Cerebellum (tissue), 4 donors: ENCODE measurements at places on chromosomes 1 and 21.

DNA sequence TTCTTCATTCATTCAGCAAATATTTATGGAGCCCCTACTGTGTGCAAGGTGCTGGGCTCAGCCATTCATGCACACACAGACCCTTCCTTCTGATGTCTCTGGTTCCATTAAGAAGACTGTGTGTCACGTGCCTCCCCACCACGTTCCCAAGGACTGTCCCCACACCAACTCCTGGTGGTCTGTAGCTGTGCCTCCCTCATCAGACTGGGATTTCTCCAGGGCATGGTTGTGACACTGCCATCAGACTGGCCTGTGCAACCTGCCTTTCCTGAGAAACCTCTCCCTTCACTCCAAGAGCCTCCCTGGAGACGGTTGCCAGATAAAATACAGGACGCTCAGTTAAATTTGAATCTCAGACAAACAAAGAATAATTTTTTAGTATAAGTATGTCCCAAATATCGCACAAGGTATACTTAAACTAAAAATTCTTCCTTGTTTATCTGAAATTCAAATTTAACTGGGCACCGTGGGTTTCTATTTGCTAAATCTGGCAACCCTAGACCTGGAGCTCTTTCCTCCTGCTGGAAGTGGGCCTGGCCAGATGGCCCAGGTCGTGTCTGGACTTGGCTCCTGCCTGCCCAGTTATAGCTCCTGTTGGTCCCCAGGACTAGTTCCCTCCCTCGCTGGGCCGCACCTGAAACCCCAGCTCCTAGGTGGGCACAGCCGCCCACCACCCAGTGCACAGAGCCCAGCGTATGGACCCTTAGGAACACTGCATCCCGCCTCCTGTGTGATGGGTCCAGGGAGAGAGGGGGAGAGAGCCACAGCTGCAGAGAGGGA is 76.9 kb downstream of the RAP1GAP start:
- peak; percentile 88 for DNase-seq

DNA sequence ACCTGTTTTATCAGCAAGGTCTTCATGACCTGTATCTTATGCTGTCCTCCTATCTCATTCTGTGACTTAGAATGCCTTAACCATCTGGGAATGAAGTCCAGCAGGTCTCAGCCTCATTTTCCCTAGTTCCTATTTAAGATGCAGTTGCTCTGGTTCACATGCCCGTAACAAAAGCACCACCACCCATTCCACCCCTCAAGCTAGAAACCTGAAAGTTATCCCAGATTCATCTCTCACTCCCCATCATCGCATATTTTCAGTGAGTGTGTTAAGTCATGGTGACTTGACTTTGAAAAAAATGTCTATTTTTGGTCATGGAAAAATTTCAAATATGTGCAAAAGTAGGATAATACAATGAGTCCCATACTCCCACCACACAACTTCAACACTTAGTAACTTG is 11.7 kb downstream of the HMGN2 start:
- DNase-seq: no peak

DNA sequence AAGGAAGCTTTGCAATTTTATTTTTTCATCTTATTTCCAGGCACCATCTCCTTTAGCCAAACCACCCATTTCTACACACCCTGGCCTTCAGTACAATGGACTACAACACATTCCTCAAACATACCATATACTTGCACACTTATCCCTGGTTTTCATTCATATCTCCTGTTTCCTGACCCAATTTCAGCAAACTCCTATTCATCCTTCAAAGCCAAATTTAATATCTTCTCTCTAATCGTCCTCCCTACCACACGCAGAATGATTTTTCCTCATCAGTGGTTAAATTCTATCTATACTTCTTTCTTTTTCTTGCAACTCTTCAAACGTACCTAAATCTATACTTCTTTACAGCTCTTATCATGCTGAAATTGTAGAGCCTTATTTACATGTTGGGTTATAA is 2.9 kb downstream of the DENND2C start:
- no peak for DNase-seq

GRCh38 chr1:24996983-24997893 is 67.2 kb upstream of the RUNX3 start:
- DNase-seq: no peak

GRCh38 chr1:4636644-4637380 is 17.6 kb upstream of the AJAP1 start:
- no peak for DNase-seq

- no peak for DNase-seq
Observed at GRCh38 chr21:19011451-19011850, 607.9 kb upstream of the TMPRSS15 start.

DNA sequence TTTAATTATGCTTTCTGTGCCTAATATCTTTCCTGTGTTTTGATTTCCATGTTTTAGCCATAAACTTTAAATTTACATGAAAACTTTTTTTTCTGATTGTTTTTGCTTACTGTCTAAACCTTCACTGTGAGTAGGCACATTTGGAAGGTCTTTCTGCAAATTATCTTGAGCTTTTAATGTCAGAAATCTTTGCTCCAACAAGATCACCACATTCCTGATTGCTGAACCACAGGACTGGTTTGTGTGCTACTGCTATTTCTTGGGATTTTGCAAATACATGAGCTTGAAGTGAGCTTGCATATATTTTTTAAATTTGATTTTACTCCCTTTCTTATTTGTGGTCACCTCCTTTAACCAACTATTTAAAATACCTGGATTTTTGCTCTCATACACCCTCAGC is 61.3 kb downstream of the PTBP2 start:
- DNase-seq: no peak

DNA sequence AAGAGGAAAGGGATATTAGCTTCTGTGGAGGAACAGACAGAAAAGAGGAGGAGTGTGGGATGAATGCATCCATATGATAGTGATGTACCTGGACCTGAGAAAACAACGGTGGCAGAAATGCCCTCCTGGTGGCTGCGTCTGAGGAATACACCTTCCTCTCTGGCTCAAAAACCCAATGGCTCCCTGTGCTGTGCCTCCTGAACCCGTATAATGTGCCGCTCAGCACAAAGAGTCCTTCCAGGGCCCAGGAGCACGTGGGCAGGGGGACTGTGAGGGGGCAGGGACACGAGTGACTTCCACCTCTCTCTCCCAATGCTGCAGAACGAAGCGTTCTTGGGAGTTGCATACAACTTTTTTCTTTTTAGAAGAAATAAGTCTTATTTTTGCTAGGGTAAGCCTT is 31.2 kb downstream of the IRF2BP2 start:
- no peak for DNase-seq

GRCh38 chr1:170664828-170665612 is 1.1 kb downstream of the PRRX1 start:
- no peak for DNase-seq

DNA sequence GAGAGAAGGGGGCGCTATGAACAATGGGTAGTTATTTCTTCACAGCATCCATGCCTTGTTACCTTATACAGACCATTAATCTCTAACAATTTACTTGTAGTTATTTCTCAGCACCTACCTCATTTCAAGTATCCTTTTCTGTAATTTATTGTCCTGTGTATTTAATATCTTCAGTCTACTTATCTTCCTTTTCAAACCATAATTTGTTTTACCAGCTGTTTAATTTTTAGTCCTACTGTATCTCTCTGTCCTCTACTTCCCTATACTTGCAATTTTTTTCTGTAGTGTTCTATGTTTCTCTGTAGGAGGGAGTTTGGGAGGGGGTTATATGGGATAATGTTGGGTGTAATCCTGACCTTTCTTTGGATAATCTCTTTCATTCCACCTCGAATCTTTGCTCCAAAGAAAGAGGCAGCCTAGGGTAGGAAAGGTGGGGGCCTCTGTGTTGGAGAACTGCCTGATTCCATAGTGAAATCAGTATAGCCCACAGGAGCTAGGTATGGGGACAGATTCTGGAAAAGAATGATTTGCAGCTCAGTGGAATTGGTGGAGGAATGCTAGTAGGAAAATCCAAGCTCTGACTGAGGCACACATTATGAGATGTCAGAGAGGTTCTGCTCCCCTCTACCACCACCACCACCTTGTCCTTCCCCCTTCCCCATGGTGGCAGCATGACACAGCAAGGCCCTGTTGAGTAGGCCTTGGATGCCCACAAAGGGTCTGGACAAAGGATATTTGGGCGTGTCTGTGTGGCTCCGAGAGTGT is 642 bp downstream of the MLLT11 start:
- DNase-seq: no peak

- no peak for DNase-seq
Observed at GRCh38 chr1:197451381-197451780, 183.3 kb downstream of the CRB1 start.

DNA sequence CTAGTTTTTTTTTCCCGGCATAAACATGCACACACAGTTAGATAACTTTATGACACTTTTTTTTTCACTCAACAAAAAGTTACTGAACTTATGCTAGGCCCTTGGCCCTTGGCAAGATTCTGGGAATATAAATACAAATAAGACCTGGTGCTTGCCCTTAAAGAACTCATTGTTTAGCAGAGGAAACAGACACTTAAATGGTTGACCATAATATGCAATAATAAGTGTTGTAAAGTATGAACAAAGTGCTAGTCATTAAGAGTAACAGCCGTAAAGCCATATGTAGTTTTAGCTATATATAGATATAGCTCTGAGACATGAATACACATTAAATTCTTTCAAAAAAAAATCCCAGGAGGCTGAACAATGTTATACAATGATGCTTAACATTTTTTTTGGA is 198.3 kb downstream of the CYYR1 start:
- DNase-seq: no peak
